ENCODE measurements at places on chromosomes 4 and X.

DNA sequence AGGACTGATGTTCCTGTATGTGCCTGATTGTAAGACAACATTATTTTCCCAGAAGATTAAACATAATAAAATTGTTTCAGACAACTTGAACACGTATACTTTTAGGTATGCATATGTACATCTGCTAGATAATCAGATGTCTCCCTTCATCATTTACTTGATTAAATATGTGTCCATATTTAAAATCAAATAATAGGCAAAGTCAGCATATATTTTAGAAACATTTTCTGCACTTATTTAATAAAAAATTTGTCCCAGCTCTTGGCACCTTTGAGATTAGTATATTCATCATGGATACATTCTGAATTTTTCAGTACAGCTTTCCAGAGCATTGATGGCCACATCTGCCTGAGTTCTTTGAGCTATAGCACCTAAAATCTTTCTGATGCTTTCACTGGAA lies 106.0 kb downstream of the ARHGAP10 start:
- DNase-seq: no peak

DNA sequence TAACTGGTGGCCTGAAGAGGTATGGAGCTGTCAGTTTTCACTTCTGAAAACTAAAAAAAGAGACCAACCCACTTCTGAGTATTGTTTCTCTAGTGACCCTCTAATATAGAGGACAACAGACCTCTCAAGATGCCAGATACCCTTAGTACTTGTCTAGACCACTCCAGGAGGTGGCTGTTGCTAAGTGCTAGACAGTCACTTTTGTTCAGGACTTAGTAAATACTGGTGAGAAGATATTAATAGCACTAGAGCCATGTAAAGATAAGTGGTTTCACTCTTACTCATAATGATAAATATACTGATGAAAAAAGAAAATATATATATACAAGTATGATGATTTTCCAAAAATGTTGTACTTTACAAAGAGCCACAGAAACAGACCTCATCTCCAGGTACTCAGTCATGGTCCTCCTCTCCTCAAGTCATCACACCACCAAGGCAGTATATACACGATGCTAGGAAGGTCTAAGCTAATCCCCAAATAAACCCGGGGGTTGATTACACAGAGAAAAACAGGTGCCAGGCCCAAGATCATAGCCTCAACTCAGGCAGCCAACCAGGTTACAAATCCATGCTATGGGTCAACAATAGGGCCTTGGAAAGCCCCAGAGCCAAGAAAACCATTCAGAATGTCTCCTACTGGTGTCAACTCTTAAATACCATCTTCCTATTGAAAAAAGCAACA lies 66.9 kb downstream of the ARHGEF9 start:
- no peak for DNase-seq

- DNase-seq: no peak
Measured at GRCh38 chr4:182307746-182308145, 64.5 kb downstream of the TENM3 start.

GRCh38 chr4:149203256-149204001 lies 612.2 kb downstream of the IQCM start:
- no peak for DNase-seq

Measured in activated CD8-positive, alpha-beta memory T cell treated with anti-CD3 and anti-CD28 coated beads for 4 hours (primary cell).